NCI-H1694 treated with DMSO at 0.1 percent for 48 hours (cell line): ENCODE measurements at places on chromosomes 2 and 18.
A peak's percentile ranks its signal among the peaks of the same experiment; 100 is the strongest.

- no peak for DNase-seq
These were observed 300.4 kb upstream of the NETO1 start for GRCh38 chr18:73168236-73168635.

GRCh38 chr2:47227532-47228279 lies 72.6 kb upstream of the STPG4 start:
- peak; percentile 56 for DNase-seq

DNA sequence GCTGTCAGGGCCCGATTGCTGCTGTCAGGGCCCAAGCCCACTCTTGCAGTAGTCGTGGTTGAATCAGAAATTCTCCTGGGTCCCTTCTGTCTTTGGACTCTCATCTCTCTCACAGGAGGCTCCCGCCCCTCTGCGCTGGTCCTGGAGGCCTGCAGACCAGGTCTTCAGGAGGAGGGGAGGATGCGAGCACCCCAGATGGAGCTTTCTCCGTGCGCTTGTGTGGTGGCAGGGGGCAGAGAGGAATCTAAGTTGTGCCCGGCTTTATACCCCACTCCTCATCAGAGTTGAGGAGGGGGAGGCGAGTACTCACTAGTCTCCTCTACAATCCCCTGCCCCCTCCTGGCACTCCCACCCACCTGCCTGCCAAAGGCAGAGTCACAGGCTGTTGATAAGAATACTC lies 10.4 kb downstream of the EN1 start:
- no peak for DNase-seq

GRCh38 chr2:168478206-168478605 lies 22.1 kb downstream of the CERS6 start:
- no peak for DNase-seq

GRCh38 chr18:23921716-23922285 lies 92.8 kb upstream of the TTC39C start:
- DNase-seq: no peak

DNA sequence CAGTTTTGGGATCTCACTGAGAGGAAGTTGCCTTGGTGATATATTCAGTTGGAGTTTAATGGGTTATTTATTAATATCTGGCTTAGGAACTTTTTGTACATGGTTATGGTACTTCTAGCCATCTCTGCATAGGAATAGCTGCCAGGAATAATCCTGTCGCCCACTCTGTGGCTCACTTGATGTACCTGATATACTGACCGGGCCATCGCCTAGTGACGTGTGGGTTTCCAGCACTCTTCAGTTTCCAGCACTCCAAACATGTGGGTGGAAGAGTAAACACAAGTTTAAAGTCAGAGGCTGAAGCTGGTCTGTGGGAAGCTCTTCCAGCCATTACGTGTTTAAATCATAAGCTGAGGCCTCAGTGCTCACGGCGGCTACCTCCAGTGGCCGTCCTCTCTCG lies 44.3 kb upstream of the AGAP1 start:
- DNase-seq: no peak

DNA sequence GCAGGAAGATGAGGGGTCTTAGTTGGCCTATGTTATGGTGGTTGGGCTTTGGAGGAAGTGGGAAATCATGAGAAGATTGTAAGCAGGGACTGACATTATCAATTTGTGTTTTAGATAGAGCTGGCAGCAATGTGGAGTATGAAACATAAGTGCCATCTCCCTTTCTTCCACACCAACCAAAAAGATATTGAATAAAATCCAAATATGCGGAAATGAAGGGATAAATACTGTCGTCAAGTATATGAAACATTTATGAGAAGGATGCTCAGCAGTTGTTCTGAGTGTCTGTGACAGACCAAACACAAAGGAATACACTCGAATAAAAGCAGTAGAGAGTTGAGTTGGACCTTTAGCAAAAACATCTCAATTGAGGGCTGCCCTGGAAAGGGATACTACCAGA lies 1090.0 kb upstream of the ZEB2 start:
- no peak for DNase-seq

- no peak for DNase-seq
These were observed 48.5 kb downstream of the DGKD start for GRCh38 chr2:233402789-233403188.

DNA sequence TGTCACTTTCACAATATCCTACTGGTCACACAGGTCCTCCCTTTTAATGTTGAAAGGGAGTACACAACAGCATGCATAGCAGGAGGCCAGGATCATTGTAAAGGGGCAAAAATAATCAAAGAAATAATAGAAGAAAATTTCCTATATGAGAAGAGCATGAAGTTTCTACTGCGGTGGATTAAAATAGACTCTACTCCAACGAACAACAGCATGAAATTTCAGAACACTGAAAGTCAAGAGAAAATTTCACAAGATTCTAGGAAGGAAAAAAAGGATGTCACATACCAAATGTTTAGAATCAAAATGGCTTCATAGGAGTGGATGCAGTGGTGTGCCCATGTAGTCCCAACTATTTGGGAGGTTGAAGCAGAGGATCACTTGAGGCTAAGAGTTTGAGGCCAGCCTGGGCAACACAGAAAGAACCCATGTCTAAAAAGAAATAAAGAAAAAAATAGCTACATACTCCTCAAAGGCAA lies 72.0 kb upstream of the EPAS1 start:
- no peak for DNase-seq
